Large intestine (tissue), 12 donors: ENCODE measurements at places on chromosomes 1 and 21.

- peaks cover 10% of the 10 kb centered on the region for H3K4me1 ChIP-seq
- H3K27ac ChIP-seq, result no peak overlapping the region
- peak overlapping the region; percentile 49 for H3K4me3 ChIP-seq
- peaks cover 56% of the 10 kb centered on the region for H3K27me3 ChIP-seq
Measured at GRCh38 chr1:84997667-84998600, 1.0 kb upstream of the MCOLN2 start.

DNA sequence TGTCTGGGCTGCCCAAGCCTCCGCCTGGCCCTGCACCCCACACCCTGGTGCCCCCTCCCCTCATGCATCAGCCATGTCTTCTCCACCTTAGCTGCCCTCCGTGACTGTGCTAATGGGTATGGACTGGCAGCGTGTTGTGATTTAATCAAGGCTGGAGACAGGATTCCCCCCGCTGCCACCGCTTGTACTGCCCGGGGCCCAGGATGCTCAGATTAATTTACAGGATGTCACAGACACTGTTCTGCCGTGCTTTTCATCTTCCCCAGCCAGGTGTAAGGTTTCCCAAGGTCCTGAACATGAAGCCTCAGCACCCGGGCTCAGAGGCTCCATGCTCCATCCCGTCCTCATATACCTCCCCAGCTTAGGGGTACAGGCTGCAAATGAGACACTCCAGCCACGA is 66.3 kb downstream of the TAS1R2 start:
- DNase-seq, result no peak
- no peak overlapping the region for H3K4me3 ChIP-seq
- no peaks in the 10 kb centered on the region for H3K4me1 ChIP-seq
- peaks cover 19% of the 10 kb centered on the region for H3K27me3 ChIP-seq

GRCh38 chr1:106651028-106651762 is 405.3 kb upstream of the PRMT6 start:
- no peaks in the 10 kb centered on the region for H3K27me3 ChIP-seq
- no peak overlapping the region for H3K4me3 ChIP-seq
- H3K27ac ChIP-seq, result no peak overlapping the region
- H3K36me3 ChIP-seq, result no peaks in the 10 kb centered on the region
- no peaks in the 10 kb centered on the region for H3K4me1 ChIP-seq

DNA sequence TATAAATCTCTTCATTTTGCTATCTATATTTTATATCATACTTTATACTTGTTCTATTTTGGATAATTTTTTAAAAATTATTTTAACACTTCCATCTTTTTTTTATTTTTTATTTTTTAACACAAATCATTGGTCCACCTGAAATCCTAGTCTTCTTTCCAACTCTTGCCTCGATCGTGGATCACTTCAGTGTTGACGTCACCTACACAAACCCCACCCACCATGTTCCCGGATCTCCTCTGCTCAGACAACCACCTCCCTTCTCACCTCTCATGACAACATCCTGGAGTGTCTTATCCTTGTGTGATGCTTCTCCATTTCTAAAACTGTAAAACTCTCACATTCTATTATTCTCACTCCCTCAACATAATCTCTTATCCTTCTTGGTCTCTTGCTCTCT is 34.1 kb upstream of the BTG3 start:
- no peaks in the 10 kb centered on the region for H3K4me1 ChIP-seq
- no peaks in the 10 kb centered on the region for H3K36me3 ChIP-seq
- DNase-seq, result no peak

- H3K36me3 ChIP-seq, result no peaks in the 10 kb centered on the region
- peaks cover 52% of the 10 kb centered on the region for H3K27me3 ChIP-seq
- no peaks in the 10 kb centered on the region for H3K4me1 ChIP-seq
- no peak overlapping the region for H3K27ac ChIP-seq
Measured at GRCh38 chr1:110672001-110672752, 2.6 kb downstream of the KCNA3 start.

DNA sequence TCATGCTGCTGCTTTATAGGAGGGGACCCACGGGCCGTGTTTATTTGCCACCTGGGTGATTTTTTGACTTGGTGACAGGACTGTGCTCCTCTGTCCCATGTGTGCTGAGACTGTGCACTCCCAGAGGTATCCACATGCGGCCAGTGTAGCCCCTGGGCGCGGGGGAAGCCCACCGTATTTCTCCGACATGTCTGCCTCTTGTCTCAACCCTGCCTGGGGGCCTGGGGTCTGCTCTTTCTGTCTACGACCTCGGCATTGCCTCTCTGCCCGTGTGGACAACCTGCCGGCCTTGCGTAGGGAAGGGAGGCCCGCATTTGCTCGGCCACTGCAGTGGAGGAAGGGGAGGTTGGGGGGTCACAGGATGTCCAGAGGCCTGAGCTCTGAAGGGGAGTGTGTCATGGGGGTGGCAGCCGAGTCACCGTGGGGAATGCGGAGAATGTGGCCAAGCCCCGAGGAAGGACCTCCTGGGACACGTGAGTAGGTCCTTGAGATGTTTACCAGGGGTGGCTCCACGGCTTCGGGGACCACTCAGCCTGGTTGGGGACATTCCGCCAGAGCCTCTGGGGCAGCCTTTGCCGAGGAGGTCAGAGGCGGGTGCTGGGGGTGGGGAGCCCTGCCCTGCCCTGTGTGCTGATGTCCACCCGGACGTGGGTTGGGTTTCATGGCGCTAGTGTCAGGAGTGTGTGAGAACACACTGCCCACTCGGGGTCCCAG is 11.0 kb downstream of the PRKCZ start:
- no peaks in the 10 kb centered on the region for H3K27me3 ChIP-seq
- H3K4me1 ChIP-seq, result peaks cover 3% of the 10 kb centered on the region
- H3K36me3 ChIP-seq, result peaks cover 54% of the 10 kb centered on the region

GRCh38 chr1:29772584-29773100 is 536.3 kb downstream of the PTPRU start:
- no peak overlapping the region for H3K27ac ChIP-seq
- H3K36me3 ChIP-seq, result no peaks in the 10 kb centered on the region
- no peaks in the 10 kb centered on the region for H3K4me1 ChIP-seq
- H3K27me3 ChIP-seq, result peaks cover 9% of the 10 kb centered on the region
- H3K4me3 ChIP-seq, result no peak overlapping the region

DNA sequence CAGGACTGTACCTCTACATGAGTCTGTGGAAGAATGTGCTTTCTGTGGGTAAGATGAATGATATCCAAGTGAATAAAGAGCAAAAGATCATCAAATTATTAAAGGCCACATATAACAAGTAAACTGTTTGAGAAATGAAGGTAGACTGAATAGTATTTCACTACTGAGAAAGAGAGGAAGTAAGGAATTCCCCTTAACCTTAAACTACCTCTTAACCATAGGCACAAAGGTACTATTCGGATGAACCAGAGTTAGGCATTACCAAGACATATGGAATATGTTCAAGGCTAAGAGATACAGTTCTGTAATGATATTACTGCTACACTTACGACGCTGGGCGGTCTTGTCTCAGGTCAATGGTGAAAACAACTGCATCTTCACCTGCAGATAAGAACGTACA is 25.5 kb downstream of the DCAF8 start:
- H3K4me1 ChIP-seq, result no peaks in the 10 kb centered on the region
- H3K27me3 ChIP-seq, result no peaks in the 10 kb centered on the region
- DNase-seq, result no peak
- peaks cover 43% of the 10 kb centered on the region for H3K36me3 ChIP-seq
- H3K27ac ChIP-seq, result no peak overlapping the region

GRCh38 chr1:167249702-167250101 is 29.0 kb downstream of the POU2F1 start:
- H3K4me3 ChIP-seq, result no peak overlapping the region
- no peaks in the 10 kb centered on the region for H3K27me3 ChIP-seq
- no peaks in the 10 kb centered on the region for H3K36me3 ChIP-seq
- peaks cover 14% of the 10 kb centered on the region for H3K4me1 ChIP-seq
- H3K27ac ChIP-seq, result no peak overlapping the region

DNA sequence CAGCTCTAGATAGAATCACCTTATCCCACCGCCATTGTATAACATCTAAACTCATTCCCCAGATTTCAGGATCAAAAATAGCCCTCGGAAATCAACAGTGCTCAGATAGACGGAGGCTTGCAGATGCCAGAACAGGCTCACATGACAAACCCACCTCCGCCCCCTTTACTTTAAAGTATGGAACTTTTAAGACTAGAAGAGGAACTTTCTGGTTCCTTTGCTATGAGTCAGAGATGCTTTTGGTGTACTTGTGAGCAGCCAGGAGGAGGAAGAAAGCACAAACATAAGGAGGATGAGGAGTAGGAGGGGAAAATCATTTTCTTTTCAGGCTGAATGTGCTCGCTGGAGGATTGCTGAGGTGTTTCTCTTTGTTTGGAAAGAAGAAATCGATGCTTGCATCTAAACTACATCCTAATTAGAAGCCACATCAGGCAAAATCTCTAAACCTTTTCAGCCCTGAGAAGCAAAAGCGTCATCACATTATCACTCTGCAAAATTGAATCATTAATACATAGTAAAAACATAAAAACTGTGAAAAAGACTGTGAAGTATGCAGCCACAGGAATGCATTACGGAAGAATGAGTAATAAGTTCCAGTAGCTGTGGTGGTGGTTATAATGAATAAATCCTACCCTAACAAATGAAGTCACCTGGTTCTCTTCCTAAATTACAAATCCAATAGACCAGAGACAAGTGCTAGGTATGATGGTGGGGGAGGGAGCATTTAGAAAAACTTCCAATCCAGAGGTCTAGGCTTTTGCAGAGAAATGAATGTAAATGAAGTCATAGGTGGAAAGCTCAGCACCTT is 251.3 kb downstream of the KCNH1 start:
- H3K4me3 ChIP-seq, result no peak overlapping the region
- no peaks in the 10 kb centered on the region for H3K27me3 ChIP-seq
- no peak overlapping the region for H3K27ac ChIP-seq

GRCh38 chr1:214419650-214420049 is 131.8 kb downstream of the PTPN14 start:
- no peak overlapping the region for H3K4me3 ChIP-seq
- no peak overlapping the region for H3K27ac ChIP-seq
- no peaks in the 10 kb centered on the region for H3K27me3 ChIP-seq
- no peak for DNase-seq
- H3K36me3 ChIP-seq, result no peaks in the 10 kb centered on the region

- H3K27ac ChIP-seq, result no peak overlapping the region
- no peaks in the 10 kb centered on the region for H3K4me1 ChIP-seq
Measured at GRCh38 chr1:169785267-169785666, 9.4 kb downstream of the METTL18 start.

GRCh38 chr1:155966135-155966534 is 12.2 kb downstream of the ARHGEF2 start:
- H3K27ac ChIP-seq, result no peak overlapping the region
- H3K4me1 ChIP-seq, result peaks cover 20% of the 10 kb centered on the region
- peaks cover 86% of the 10 kb centered on the region for H3K36me3 ChIP-seq
- H3K27me3 ChIP-seq, result no peaks in the 10 kb centered on the region
- no peak overlapping the region for H3K4me3 ChIP-seq

- no peaks in the 10 kb centered on the region for H3K36me3 ChIP-seq
- H3K27me3 ChIP-seq, result no peaks in the 10 kb centered on the region
- no peaks in the 10 kb centered on the region for H3K4me1 ChIP-seq
- no peak for DNase-seq
- H3K27ac ChIP-seq, result no peak overlapping the region
Measured at GRCh38 chr1:245485996-245486395, 331.2 kb downstream of the KIF26B start.

- peaks cover 5% of the 10 kb centered on the region for H3K4me1 ChIP-seq
- H3K27me3 ChIP-seq, result peaks cover 2% of the 10 kb centered on the region
- H3K4me3 ChIP-seq, result no peak overlapping the region
- H3K36me3 ChIP-seq, result no peaks in the 10 kb centered on the region
- no peak for DNase-seq
Measured at GRCh38 chr1:205240118-205240517, 12.4 kb downstream of the TMCC2 start.
